Lower lobe of right lung (tissue), 2 donors: ENCODE measurements at places on chromosomes 7 and 10. TPM values are rescaled to one million over a fixed set of nuclear protein-coding genes. Genes with fewer than 3 reads are reported as not detected.

DNA sequence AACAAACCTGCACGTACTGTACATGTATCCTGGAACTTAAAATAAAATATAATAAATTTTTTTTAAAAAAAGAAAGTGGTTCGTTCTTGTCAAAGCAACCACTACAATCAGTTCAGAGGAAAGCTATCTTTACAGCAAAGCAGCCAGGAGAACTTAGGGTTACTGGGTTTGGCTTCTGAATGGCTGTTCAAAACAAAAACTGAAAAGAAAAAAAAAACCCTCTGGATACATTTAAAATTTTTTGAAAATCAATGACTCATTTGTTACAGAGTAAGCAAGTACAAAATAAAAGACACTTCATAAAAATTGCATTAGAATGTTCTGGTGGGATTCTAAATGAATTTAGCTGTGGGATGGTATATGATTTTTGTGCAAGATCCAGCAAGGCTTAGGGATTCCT lies 28.6 kb upstream of the ADD3 start:
- peaks cover 9% of the 10 kb centered on the region for H3K4me1 ChIP-seq
- no peak overlapping the region for H3K27ac ChIP-seq
- H3K27me3 ChIP-seq: no peaks in the 10 kb centered on the region
- DNase-seq: no peak

DNA sequence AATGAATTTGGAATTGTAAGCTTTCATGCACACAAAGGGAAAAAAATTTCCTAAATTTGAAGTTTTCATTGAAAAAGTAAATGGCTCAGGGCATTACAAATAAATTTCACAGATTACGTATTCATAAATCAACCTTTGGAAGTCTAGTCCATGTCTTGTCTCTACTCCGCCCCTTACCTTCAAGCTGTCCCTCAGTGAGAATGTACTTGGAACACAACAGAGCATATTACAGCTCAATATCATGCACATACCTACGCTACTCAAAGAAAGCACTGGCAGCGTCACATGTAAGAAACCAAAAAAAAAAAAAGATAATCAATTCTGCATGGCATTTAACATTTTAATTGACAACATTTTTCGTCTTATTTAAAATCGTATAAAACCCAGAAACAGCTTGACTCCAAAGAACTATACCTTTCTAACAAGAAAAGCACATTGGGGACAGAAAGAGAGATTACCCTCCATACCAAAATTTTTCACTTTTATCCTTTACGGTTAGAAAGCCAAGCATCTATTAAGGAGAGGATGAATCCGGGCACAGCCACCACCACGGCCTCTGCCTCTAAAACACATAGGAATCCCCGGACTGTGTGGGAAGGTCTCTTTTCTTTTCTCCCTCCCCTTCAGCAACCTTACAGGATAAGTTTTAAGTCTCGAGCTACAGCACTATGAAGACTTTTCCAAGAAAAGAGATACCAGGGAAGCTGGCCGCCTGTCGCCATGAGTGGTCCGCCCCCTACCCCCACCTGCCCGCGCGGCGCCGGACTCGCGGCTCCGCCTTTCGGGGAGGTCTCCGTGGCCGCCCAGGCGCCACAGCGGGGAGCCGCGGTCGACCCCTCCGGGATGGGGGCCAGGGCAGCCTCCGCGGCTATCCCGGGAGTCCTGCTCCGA lies 1.1 kb downstream of the JMJD1C start:
- peak overlapping the region; percentile 89 for H3K27ac ChIP-seq
- no peaks in the 10 kb centered on the region for H3K36me3 ChIP-seq
- peak overlapping the region; percentile 87 for H3K4me3 ChIP-seq
- H3K4me1 ChIP-seq: peaks cover 21% of the 10 kb centered on the region

The TBX20 gene
- total RNA-seq: 0.65 TPM

DNA sequence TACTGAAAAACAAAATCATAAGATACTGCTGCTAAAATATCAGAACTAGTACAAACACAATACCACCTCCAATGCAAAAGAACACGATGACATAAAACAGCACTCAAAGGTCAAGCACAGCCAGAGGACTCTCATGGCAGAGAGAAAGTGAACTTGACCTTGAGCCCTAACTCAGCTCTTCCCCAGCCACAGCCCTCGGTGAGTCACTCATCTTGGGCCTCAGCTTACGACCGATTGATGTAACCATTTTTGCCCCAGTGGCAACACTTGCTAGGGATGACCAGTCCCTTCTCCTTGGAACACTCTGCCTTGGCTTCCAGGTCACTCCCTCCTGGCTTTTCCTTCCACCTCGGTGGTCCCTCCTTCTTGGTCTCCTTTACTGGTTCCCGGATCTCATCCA lies 77.8 kb downstream of the JAZF1 start:
- no peaks in the 10 kb centered on the region for H3K4me1 ChIP-seq
- no peaks in the 10 kb centered on the region for H3K36me3 ChIP-seq
- no peaks in the 10 kb centered on the region for H3K27me3 ChIP-seq
- H3K27ac ChIP-seq: no peak overlapping the region

The SYT15B gene
- total RNA-seq: 40.6 TPM

DNA sequence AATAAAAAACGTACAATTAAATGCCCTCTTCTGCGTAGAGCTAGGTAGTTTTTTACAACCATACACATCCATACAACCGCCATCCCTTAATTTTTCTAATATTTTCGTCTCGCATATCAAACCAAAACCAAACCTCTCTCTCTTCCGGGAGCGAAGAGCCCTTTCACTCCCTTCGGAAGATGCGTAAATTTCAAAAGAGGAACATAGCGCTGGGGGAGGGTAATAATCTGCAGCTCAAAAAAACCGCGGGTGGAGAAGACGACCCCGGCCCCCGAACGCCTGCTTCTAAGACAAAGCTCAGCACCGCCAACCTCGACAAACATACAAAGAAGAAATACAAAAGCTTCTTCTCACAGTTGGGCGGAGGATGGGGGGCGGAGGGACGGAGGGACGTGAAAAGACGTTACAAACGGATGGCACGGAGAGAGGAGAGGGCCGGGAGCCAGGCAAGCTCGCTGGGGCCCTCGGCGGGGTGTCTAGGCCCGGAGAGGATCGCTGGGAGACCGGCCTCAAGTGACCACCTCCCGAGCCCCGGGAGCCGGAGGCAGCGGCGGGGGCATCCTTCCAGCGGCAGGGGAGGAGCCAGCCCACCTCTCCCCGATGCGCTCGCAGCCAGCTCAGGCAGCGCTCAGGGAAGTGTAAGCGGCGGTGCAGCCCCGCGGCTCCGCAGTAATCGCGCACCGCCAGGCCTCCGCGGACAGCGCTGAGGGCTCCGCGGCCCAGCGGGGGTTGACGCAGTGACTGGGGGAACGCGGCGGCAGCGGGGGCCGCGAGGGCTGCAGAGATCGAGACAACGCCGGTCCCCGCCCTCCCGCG lies 851 bp downstream of the MKRN1 start:
- peak overlapping the region; percentile 98 for H3K4me3 ChIP-seq
- H3K36me3 ChIP-seq: no peaks in the 10 kb centered on the region
- no peaks in the 10 kb centered on the region for H3K27me3 ChIP-seq

The PVRIG gene
- total RNA-seq: not detected

The SPDYE6 gene
- not detected for total RNA-seq

The BAZ1B gene
- total RNA-seq: 56.0 TPM

GRCh38 chr10:115029452-115030375 lies 63.5 kb upstream of the ATRNL1 start:
- no peaks in the 10 kb centered on the region for H3K36me3 ChIP-seq
- no peak for DNase-seq
- H3K4me1 ChIP-seq: no peaks in the 10 kb centered on the region
- H3K27me3 ChIP-seq: no peaks in the 10 kb centered on the region

DNA sequence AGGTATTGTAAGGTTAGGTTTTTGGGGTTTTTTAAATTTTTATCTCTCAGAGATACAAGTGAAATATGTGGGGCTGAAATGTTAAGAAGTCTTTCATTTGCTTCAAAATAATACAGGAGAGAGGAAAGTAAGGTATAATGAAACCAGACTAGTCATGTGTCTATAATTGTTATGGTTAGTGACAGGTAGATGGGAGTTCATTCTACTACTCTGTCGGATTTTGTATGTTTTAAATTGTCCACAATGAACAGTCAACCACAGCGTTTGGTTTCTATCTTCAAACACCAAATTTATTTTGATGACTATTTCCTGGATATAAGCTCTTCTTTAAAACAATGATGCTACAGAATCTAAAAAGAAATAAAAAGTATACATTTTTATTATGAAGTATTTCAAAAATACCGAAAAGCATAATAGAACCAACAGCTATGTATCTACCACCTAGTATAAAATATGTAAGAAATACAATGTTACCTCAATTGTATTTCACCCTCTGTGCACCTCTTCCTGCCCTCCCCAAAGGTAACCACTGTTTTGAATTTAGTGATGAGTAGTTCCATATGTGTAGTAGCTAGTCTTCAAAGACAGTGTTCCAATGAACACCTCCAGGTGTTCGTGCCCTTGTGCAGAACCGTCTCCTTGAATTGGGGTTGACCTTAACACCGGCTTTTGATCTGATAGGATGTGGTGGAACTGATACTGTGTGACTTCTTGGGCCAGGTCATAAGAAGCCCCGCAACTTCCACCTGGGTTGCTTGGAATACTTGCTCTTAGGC lies 74.8 kb upstream of the CDK1 start:
- no peak overlapping the region for H3K4me3 ChIP-seq
- no peaks in the 10 kb centered on the region for H3K36me3 ChIP-seq
- H3K27me3 ChIP-seq: no peaks in the 10 kb centered on the region

The ZKSCAN1 gene
- 59.6 TPM for total RNA-seq

DNA sequence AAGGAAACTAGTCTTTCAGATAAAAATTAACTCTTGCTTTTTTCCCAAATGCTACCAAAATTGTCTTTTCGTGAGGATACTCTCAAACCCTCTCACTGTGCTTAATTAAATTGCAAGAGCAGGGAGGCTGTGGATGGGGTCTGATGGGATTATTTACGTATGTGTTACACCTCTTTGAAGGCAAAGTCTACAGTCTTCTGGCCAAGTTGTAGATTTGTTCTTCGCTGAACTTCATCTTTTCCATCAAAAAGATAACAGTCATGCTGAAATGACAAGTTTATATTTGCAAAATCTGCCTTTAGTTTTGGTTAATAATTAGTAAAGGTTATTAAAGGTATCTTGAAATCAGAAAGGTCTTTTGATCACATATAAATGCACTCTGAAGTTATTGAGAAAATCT lies 22.7 kb downstream of the A1CF start:
- H3K27me3 ChIP-seq: no peaks in the 10 kb centered on the region
- no peaks in the 10 kb centered on the region for H3K4me1 ChIP-seq
- no peaks in the 10 kb centered on the region for H3K36me3 ChIP-seq

The FAM24B gene
- total RNA-seq: 3.8 TPM

DNA sequence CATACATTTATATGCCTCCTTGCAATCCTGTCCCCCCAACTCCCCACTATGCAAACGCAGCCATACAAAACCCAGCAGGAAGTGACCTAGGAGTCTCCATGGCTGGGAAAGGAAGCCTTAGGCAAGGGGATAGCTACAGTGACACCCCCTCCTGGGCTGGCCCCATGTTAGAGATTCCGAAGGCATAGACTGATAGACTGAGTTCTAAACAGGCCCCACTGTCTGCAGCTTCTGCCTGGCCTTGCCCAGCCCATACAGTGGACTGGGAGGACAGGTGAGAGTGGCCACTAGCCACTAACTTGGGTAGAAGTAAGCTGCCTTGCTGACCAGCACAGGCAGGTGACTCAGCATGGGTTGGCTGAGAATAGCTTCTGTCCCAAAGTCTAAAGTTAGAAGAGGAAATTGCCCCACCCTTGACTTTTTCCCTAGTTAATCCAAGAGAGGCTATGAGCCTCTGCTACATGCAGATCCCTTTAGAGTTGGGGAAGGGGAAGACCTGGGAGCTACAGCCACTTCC lies 106.3 kb downstream of the C10orf105 start:
- H3K4me1 ChIP-seq: peaks cover 14% of the 10 kb centered on the region
- H3K27me3 ChIP-seq: no peaks in the 10 kb centered on the region
- no peak for DNase-seq
- no peak overlapping the region for H3K27ac ChIP-seq
- no peaks in the 10 kb centered on the region for H3K36me3 ChIP-seq

- no peak for DNase-seq
- H3K27ac ChIP-seq: no peak overlapping the region
Measured at GRCh38 chr10:126838316-126838715, 66.9 kb upstream of the DOCK1 start.

- DNase-seq: no peak
- no peak overlapping the region for H3K27ac ChIP-seq
- no peaks in the 10 kb centered on the region for H3K36me3 ChIP-seq
- H3K27me3 ChIP-seq: no peaks in the 10 kb centered on the region
- H3K4me1 ChIP-seq: no peaks in the 10 kb centered on the region
- no peak overlapping the region for H3K4me3 ChIP-seq
Measured at GRCh38 chr10:3911713-3912442, 126.9 kb upstream of the KLF6 start.

The HECW1 gene
- 0.06 TPM for total RNA-seq

DNA sequence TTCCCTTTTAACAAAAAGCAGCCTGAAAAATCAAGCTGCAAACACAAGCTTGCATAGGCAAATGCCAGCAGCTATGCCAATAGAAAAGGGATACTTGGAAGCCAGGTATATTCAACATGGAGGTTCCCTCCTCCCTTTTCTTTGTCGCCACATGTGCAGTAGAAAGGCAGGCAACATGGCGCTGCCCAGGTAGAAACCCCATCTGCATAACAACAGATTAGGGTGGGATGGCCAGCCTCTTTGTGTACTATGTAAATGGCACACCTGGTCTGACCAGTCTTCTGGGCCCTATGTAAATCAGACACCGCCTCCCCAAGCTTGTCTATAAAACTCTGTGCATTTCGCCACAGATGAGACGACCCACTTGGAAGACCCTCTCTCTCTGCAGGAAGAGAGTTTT lies 58.1 kb downstream of the CCDC3 start:
- no peak for DNase-seq
- no peak overlapping the region for H3K27ac ChIP-seq
- H3K36me3 ChIP-seq: no peaks in the 10 kb centered on the region
- no peaks in the 10 kb centered on the region for H3K27me3 ChIP-seq

The C7orf33 gene
- not detected for total RNA-seq

The KNDC1 gene
- 10.3 TPM for total RNA-seq

The SEMA3D gene
- total RNA-seq: 8.0 TPM
